Activated naive CD8-positive, alpha-beta T cell treated with anti-CD3 and anti-CD28 coated beads for 36 hours (primary cell): ENCODE measurements at places on chromosomes 16 and 17.

DNA sequence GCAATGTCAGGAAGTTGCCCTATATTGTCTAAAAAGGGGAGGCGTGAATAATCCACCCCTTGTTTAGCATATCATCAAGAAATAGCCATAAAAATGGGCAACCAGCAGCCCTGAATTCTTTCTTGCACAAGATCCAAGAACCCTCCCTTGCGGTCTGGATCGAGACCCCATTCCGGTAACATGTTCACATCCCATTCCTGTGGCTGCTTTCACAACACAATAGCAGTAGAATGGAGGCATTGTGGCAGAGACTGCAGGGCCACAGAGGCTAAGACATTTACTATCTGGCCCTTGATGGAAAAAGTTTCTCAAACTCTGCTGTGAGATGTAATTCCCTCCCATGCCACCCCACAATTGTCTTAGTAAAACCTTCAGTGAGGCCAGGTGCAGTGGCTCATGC lies 73.2 kb downstream of the RMI2 start:
- DNase-seq = no peak

- peak; percentile 18 for DNase-seq
Measured at GRCh38 chr17:49872754-49873377, 25.0 kb upstream of the TAC4 start.

DNA sequence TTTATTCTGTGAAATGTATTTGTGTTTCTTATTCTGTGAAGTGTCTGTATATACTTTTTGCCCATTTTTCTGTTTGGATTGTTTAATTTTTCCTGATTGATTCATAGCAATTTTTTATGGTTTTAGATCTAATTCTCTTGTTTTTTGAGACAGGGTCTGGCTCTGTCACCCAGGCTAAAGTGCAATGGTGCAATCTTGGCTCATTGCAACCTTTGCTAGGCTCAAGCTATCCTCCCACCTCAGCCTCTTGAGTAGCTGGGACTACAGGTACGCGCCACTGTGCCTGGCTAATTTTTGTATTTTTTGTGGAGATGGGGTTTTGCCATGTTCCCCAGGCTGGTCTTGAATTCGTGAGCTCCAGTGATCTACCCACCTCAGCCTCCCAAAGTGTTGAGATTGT lies 31.5 kb downstream of the NF1 start:
- no peak for DNase-seq

DNA sequence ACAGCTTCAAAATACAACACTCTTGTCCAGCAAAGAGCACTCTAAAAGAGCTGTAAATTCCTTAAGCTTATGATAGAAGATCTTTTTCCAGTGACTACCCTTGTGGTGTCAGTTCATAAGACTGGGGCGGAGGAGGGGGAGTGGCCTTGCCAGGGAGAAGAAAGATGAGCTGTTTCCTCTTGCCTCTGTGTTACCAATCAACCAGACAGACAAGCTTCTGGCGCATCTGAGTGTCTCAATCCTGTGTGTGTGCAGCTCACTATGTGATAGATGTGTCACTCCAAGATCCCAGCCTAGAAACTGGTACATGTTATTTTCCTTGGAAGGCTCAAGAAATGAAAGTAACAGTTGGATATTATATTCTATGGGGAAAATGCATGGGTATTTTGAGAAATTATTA lies 167.4 kb upstream of the CACNG3 start:
- DNase-seq = no peak

DNA sequence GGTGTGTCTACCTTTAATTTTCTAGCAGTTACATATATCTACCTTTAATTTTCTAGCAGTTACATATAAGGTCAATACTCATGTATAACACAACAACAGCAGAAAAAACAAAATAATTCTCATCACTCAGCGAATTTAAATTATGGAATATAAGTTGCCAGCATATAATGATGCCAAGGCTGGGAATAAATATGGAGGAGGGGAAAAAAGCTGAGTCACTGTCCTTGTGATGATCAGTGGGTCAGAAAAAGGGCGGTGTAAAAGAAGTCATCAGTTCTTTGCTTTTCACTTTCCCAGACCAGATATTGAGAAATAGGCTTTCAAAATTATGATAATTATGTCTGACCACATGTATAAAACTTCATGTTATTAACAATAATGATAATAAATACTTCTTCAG lies 1471.7 kb downstream of the CDH8 start:
- DNase-seq = no peak
